H1 (cell line): ENCODE measurements at places on chromosomes 13 and 19.
A peak's percentile ranks its signal among the peaks of the same experiment; 100 is the strongest.

GRCh38 chr19:41620171-41620570 is 6.7 kb downstream of the CEACAM4 start:
- DNase-seq, result no peak

DNA sequence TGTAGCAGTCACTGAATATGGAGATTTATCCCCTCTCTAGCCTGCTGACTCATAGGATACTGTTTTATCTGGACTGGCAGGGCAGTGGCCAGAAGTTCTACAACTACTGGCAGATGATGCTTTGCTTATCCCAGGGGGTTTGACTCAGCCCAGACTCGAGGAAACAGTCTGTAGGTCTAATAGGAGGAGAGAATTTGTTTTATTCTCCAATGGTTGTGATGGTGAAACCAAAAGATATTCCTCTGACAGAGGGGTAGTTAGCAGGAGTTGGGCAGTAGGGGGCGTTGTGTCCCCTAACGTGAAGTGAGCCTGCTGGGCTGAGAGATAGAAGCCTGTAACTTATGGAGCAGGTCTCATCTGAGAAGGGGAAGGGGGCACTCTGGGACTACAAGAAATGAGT is 74.9 kb downstream of the WTIP start:
- peak; percentile 66 for DNase-seq

DNA sequence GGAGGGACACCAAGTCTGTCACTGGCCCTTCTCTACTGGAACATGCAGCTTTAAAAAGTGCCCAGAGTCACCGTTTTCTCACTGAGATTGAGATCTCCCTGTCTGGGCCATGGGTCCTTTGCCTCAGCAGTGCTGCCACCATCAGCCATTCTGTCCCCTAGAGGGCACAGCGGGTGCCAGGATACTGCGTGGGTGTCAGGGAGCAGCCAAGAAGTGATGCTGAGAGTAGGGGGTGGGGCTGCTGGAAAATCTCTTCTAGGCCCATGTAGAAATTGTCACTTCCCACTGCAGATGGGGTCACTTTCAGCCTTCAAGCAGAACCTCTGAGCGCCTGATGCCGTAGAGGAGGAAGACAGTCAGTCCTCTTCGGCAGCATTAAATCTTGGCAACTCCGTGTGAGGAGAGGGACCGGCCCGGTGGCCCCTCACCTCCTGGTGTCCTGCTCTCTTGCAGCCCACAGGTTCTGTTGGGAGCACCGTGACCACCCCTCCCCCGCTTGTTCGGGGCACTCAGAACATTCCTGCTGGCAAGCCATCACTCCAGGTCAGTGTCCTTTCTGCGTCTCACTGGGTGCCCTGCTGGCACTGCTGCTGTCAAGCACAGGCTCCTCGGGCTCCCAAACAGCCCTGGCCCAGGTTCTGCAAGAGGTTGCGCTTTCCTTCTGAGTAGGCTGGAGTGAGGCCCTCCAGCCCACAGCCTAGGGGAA is 21.4 kb downstream of the TSSK6 start:
- no peak for DNase-seq

GRCh38 chr13:32272021-32272683 is 43.0 kb downstream of the ZAR1L start:
- DNase-seq, result no peak

GRCh38 chr19:10648360-10648759 is 5.8 kb upstream of the ILF3 start:
- no peak for DNase-seq

DNA sequence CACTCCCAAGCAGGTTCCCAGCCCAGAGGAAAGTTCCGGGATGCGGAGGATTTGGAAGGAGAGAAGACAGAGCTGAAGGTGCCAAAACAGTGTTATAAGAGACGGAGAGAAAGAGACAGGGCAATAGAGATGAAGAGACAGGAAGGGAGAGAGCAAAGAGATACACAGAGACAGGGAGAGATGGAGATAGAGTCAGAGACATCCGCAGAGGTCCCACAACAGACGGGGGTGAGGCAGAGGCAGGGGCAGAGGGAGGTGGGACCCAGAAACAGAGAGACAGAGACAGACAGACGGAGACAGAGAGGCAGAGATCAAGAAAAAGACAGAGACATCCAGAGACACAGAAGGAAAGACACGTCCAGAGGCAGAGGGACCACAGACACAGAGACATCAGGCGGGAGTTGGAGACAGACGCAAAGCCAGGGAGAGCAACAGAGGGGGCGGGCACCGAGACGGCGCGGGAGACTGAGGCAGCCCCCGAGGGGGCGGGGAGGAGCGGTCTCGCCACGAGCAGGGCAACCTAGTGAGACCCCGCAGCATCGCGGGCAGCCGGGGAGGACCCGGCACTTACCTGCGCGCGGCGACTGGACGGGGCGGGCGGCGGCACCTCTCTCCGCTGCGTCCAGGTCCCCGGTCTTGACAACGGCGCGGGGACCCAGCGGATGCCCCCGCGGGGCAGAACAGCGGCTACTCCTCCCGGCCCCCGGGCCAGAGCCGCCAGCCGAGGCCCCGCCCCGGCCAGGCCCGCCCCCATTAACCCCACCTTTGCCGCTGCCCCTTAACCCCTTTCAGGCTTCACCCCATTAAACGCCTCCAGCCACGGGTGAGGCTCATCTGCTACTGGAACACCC is at the start of gene GPR4:
Gene GPR4, minus strand, starts transcription at position 689 of the 851 bp plus-strand sequence. CDS start 10,346 bp downstream, outside the sequence.
- peak; percentile 82 for DNase-seq

GRCh38 chr19:55066107-55066709 is 3.3 kb upstream of the RDH13 start:
- DNase-seq, result no peak

DNA sequence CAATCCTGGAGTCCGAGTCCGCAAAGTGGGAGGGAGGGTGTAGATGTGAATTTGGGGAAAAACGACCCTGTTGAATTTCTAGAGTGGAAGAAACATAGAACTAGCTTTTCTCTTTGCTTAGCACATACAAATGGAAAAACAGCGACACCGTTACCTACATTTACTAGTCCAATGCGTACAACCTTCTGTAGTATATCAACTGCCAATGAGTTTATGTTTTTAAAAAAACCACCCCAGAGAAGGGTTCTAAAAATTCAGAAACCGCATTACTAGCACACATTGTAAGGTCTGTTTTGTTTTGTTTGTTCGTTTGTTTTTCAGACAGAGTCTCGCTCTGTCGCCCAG is 332 bp upstream of the SUPT20H start:
- no peak for DNase-seq

DNA sequence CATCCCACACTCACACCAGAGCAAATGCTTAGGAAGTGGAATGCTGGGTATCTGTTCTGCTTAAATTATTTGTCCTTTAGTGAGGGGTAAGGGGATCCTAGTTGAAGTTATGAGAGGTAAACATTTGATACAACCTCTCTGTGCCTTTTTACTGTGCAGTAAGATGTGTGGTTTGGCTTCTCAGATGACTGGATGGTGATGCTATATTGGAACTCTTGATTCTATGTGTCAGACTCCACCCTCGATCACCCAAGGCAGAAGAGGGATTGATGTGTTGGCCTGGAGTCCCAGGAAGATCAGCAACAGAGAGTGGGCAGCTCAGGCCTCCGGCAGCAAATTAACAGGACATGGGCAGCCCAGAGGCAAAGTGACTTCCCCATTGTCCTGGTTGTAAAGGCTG is 66.7 kb downstream of the SIPA1L3 start:
- no peak for DNase-seq

DNA sequence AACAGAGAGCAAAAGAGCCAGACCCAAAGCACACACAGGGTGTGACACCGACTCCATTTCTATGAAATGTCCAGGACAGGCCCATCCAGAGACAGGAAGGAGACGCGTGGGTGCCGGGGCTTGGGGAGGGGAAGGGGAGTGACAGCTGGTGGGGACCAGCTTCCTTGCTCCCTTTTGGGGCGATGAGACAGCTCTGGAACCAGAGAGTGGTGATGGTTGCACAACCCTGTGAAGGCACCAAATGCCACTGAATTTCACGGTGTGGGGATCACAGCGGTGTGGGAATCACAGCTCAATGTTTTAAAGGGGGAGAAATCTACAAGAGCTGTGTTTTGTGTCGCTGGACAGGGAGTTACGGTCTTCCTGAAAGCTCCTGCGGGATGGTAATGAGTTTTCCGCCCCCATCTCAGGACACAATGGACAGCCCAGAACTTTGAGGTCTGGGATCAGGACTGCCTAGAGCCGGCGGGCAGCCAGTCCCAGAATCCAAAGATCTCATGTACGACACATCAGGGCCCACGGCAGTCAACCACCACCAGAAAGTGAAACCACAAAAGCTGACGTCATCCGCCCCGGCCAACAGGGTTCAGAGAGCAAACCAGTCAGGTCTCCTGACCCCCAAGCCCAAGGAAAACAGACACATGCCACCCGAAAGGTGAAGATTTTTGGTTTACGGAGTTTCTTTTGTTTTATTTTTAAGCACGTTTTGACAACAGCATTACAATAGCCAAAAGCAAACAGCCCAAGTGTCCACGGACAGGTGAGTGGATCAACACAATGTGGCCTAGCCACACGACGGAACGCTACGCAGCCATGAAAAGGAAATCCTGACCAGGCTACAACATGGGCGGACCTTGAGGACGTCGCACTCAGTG is 7.3 kb downstream of the SGTA start:
- DNase-seq, result no peak

GRCh38 chr19:35357867-35358573 is at the start of gene FFAR3:
Gene FFAR3, plus strand, starts transcription at chr19:35358460. Its CDS starts 431 bp downstream, at chr19:35358891.
- peak; percentile 35 for DNase-seq

- DNase-seq, result no peak
Observed at GRCh38 chr13:36352350-36352749, 6.2 kb upstream of the SPART start.

- DNase-seq, result no peak
Observed at GRCh38 chr13:40445557-40445990, 220.9 kb downstream of the FOXO1 start.

DNA sequence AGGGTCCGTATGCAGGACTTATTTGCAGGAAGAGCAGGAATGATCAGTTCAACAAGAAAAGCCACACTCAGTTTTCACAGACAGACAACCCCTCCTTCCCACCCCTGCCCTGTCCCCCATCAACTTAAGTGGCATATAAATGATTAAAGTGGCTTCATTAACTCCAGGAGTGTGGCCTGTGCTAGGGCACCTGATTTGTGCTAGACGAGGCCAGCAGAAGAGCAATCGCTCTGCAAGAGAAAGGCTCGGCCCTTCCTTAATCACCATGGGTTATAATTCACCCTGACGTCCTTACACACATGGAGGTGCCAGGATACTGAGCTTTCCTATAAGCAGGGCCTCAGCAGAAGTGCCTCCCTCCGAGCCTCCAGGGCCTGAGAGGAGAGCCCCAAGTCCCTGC is 14.6 kb downstream of the C19orf12 start:
- DNase-seq, result no peak

- no peak for DNase-seq
Observed at GRCh38 chr13:75220861-75221260, 261.1 kb downstream of the TBC1D4 start.

- no peak for DNase-seq
Observed at GRCh38 chr13:58592786-58593185, 961.2 kb downstream of the PCDH17 start.

DNA sequence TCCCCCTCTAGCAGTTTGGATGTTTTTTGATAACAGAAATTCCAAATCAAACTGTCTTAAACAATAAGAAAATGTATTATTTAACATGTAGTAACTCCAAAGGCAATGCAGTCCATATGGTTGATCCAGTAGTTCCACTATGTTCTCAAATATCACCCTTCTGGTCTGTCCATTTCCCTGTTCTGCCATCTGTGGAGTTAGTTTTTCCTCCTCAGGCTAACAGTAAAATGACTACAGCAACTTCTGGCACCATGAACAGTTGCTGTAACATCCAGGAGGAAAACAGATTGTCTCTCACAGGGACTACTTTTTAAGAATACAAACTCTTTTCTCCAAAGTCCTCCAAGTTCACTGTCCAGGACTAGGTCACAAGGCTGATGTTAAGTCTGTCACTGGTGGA is 455.4 kb downstream of the FGF14 start:
- no peak for DNase-seq

DNA sequence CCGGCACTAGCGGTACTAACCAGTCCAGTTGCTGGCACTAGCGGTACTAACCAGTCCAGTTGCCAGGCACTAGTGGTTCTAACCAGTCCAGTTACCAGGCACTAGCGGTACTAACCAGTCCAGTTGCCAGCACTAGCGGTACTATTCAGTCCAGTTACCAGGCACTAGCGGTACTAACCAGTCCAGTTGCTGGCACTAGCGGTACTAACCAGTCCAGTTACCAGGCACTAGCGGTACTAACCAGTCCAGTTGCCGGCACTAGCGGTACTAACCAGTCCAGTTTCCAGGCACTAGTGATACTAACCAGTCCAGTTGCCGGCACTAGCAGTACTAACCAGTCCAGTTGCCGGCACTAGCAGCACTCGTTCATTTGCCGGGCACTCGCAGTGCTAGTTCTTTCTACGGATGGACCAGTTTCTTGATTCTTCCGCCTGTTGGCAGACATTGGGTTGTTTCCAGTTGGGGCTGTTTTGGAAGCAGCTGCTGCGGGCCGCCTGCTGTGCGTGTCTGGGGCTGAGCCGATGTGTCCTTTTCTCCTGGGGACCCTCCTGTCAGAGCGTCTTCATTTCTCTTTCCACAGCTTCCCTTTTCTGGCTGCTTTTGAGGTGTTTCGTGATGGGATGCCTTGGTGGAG is 123.4 kb upstream of the MCF2L start:
- no peak for DNase-seq

- no peak for DNase-seq
Observed at GRCh38 chr13:51585696-51586095, 1.4 kb downstream of the WDFY2 start.

DNA sequence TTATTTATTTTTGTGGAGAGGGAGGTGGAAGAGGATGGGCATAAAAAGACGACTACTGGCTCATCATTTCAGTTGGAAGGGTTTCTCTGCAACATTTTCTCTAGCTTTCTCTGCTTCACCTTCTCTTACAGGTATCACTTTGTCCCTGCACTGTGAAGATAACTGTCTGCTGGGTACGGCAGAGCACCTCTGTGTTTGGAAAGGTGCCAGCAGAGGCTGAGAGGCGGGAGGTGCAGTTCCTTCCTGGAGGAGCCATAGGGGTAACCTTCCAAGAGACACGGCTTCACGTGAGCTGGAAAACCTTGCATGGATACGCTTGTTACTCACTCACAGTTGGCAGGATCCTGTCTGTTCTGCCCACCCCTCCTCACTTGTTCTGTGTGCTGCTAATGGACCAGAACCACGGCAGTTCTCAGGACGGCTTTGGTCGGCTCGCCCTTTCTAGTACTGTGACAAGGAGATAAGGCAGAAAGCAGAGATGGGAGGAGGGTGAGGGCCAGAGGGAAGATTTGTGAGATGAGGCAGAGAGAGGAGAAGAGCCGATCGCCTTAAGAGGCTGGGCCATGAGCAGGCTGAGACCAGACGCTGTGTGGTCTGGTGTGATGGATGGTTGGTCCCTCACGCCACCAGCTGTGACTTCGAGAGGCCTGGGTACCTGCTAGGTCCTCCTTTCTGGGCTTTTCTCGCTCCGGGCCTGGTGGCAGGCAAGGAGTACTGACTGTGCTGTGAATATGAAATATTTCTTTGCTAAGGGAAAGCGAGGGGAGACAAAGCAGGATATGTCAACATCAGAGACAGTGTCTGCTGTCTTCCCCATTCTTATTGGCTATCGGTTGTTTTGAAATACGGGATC is 66.8 kb downstream of the MRPL57 start:
- DNase-seq, result no peak

DNA sequence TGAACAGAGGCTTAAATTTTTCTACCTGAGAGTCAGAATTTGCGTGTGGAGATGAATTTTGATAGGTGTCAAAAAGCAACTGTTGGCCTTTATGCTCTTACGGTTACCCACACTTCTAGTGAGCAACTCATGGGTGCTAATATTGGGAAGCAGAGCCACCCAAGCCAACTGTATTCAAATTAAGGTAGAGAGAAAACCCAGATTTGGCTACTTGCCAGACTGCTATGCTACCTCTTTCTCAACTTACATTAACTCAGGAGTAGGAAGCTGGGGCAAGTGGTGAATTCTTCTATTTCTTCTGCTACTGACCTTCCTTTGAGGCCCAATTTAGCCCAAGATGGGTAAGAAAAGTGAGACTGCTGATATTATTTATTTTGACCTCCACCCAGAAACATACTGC is 83.9 kb downstream of the OLFM4 start:
- no peak for DNase-seq
